Vagina (tissue), 2 donors: ENCODE measurements at places on chromosomes 13 and 19.
A peak's percentile ranks its signal among the peaks of the same experiment; 100 is the strongest.

DNA sequence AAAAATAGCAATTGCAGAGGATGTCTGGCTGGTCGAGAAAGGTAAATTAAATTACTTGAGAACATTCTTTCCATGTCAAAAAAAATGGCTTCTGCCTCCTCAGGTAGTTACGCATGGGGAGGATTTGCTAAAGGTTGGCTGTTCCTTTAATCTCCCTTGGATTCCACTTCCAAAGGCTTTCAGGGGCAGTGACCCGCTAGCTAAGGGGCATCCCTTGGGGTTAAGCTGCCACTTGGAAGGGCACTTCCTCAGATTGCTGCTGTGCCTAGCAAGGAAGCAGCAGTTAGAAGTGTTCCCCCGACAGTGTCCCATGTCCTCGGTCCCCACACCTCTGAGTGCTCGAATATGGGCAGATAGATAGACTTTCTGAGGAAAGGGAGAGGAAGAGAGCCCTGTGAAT, 108.5 kb downstream of the RGCC start:
- DNase-seq, result no peak

DNA sequence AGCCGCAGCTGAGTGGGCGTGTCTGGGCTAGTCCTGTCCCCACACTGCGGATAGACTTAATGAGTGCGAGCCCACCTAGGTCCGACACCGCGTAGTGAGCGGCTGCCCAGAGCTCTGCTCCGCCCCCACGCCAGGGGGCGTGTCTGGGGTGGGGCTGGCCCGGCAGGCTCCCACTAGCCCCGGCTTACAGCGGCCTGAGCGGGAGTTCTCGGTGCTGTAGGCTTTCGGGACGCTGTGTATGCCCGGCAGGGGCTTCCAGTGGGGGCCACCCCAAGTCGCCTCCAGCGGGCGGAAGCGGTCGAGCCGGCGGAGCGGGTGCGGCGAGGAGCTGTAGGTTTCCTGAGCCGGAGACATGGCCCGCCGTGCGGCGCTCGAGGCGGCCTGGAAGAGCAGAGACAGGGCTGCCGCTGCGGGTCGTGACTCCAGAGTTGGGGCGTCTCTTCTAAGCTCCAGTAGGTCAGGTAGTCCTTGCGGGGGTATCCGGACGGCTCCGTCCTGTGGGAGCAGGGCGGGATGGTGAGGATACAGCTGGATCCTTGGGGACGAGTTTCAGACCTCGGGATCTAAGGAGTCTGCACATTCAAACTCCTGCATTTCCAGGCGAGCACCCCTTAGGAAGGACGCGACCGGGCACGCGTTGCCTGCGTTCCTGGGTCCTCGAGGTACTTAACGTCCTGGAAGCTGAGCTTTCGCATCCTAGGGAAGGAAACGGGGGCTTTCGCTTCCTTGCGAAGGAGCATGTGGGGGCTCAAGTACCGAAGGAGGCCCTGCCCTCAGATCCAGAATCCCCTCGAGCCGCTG, 1.2 kb downstream of the CGB7 start:
- no peak for DNase-seq

GRCh38 chr13:49858178-49858856, 65.8 kb upstream of the KPNA3 start:
- no peak for DNase-seq

- peak; percentile 25 for DNase-seq
Observed at GRCh38 chr13:112259511-112259910, 116.6 kb upstream of the SPACA7 start.

DNA sequence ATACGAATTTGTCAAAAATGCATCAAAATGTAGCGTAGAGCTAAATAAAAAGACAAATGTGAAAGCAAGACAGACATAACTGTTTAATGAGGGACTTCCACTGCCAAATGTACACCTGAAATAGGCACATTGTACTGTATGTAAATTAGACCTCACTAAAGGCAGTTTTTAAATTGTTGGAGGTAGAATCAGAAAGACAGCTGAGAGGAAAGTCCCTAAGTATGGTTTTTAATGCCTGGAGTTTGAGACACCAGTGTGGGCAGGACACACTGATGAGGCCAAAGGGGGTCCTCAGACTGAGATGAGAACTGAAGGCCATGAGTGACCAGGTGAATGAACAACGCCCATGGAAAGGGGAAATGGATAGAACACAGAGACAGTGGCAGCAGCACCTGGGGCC, 22.9 kb downstream of the MED26 start:
- no peak for DNase-seq

DNA sequence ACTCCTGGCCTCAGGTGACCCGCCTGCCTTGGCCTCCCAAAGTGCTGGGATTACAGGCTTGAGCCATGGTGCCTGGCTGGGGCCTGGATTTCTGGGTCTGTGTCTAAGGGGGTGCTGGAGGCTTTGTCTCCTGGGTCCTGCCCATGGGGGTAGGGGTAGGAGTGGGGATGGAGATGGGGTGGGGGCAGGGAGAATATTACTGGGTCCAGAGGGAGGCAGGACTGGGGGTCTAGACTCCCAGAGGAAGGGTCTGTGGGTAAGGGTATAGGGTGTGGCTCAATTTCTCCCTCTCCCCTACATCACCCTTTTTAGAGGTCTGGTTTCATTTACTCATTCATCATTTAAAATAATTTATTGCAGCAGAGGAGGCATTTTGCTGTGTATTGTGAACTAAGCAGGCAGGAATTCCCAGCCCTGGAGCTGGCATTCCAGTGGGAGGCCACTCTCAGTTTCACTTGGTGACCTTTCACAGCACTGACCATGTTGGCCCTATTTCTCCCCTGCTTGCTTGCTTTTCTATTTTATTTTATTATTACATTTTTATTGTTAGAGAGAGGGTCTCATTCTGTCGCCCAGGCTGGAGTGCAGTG, 810 bp upstream of the NFKBID start:
- DNase-seq, result no peak

DNA sequence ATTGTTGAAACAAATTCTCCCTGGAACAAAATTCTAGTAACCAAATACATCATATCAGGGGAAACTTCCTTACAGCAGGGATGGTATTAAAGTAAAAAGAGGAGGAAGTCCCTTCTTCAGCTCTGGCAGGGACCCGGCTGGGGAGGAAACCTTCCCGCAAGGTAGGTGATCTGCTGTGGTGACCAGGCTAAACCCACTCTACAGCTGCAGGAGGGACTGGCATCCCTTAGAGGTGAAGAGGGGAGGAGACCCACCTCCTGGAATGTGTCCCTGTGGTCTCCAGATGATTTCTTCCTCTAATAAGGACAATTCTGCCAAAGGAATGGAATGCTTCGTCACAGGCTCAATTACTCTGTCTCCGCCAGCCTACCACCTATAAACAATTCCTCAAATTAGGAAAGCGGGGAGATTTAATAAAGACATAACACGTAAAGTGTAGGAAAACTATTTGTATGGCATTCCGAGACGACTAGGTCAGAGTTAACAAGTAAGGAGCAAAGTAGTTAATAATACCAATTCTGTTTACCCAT, 637 bp upstream of the PDS5B start:
- DNase-seq, result no peak

DNA sequence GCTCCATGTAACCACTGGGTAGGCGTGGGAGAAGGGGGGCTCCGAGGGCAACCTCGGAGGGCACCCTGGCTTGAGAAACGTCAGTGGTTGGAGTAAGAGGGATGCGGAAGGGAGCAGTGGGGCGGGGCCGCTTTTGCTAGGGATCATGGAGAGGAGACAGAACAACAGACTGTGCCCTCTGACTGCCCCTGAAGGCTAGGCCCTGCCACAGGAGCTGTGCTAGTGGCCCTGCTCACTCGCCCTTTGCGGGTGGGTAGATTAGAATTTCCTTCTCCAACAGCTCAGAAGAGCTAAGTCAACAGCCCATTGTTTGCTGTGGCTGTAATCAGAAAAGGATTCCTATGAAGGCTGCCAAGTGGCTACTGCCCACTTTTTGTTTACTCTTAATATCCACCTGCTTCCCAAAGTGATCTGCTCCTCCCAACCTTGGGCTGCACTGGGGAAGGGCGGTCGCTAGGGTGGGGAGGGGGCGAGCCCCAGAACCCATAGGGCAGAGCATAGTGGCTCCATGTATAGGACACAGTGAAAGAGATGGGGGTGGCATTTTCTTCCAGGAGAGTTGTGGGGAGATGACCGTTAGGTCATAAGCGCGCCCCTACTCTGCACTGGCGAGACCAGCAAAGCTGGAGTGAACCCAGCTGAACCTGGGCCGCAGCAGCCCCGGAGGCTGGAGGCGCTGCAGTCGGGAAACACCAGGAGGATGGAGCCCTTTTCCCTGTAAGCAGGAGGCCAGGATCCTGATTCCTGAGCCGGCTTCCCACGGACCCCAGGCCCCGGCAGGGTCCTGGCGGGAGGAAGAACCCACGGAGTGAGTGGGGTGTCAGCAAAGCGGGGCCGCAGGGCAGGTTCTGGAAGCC, 1.9 kb upstream of the C1QTNF9 start:
- peak; percentile 77 for DNase-seq

GRCh38 chr19:28595722-28596480, 617.0 kb downstream of the UQCRFS1 start:
- no peak for DNase-seq

- DNase-seq, result no peak
Observed at GRCh38 chr19:48553676-48554384, 1.9 kb downstream of the SULT2B1 start.

GRCh38 chr13:53782488-53782961, 753.9 kb downstream of the OLFM4 start:
- DNase-seq, result no peak

DNA sequence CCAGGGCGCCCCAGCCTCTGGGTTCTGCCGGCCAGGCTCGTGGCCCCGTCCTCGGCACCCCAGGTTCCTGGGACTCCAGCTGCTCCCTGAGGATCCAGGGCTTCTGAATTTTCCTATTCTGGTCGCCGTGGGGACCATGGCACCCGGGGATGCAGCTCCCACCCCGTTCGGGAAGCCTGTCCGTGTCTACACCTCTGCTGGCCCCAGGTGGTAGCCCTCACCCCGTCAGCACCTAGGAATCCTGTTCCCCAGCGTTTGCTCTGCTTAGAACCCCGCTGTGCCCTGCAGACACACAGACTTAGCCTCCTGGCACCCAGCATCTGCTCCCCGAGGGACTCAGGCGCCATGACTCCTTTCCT, 960 bp downstream of the PPFIA3 start:
- peak; percentile 77 for DNase-seq

DNA sequence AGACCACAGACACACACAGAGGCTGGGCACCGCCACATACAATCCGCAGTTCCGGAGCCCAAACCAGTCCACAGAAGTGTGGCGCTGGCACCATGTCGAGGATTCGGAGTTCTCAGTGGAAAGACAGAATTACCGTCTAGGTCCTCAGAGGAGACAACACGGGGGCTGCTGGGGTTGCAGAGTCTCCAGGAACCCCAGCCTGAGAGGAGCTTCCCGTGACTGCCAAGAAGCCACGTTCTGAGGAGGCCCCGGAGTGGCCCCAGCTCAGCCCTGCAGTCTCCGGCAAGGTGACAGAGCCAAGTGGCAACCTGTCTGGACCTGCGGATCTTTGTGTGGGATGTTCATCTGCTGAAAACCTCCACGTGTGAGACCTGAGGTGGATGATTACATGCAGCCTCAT, 7.3 kb upstream of the ADPRHL1 start:
- no peak for DNase-seq

GRCh38 chr13:73956795-73957408, 177.3 kb downstream of the KLF12 start:
- no peak for DNase-seq

DNA sequence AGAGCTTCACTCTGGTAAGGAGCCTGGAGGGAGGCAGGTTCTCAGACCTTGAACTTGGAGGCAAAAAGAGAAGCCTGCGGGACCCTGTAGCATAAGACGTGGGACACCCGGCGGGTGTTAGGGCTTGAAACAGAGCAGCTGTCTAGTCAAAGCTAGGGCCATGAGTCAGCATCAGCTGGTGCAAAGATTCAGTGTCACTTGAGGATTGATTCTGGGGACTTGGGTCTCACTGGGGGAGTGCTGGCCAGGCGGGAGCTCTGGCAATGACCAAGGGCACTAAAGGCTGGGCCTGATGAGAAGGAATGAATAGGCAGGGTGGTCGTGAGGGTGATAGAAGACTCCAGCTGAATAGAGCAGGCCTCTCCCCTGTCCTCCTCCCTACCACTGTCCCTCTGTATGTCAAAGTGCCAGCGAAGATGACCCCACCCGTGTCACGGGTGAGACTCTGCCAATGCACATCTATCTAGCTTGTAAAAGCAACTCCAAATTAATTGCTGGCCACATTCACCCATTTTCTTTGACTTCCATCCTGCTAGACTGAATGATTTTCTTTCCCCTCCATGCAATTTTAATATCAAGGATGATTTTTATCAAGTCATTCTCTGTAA, 97.1 kb downstream of the MBNL2 start:
- no peak for DNase-seq

- no peak for DNase-seq
Observed at GRCh38 chr19:3593156-3593555, 7.9 kb downstream of the GIPC3 start.
